Mucosa of descending colon (tissue), 3 donors: ENCODE measurements at places on chromosomes 3 and 15.

- DNase-seq, result no peak
These were observed 6.7 kb upstream of the IGDCC3 start for GRCh38 chr15:65384505-65384894.

DNA sequence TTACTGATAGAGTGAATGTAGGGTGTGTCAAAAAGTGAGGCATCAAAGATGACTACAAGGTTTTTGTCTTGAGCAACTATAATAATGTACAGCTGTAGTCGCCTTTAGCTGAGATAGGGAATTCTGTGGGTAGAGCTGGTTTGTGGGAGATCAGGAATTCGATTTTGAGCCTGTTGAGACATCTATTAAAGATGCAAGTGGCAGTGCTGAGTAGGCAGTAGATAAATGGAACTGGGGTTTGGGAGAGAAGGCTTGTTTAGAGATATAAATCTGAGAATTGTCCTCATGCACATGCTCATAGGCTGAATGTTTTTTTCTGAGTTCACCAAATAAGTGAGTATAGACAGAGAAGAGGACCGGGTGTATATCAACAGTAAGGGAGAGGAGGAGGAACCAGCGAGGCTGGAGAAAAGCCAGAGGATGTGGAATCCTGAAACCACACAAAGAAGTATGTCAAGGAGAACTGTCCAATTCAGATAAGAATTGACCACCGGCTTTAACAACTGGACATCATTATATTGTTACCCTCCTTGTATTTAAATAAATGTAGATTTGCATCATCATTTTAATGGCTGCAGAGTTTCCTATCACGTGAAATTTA, 146.0 kb upstream of the TNIK start:
- no peak for DNase-seq

DNA sequence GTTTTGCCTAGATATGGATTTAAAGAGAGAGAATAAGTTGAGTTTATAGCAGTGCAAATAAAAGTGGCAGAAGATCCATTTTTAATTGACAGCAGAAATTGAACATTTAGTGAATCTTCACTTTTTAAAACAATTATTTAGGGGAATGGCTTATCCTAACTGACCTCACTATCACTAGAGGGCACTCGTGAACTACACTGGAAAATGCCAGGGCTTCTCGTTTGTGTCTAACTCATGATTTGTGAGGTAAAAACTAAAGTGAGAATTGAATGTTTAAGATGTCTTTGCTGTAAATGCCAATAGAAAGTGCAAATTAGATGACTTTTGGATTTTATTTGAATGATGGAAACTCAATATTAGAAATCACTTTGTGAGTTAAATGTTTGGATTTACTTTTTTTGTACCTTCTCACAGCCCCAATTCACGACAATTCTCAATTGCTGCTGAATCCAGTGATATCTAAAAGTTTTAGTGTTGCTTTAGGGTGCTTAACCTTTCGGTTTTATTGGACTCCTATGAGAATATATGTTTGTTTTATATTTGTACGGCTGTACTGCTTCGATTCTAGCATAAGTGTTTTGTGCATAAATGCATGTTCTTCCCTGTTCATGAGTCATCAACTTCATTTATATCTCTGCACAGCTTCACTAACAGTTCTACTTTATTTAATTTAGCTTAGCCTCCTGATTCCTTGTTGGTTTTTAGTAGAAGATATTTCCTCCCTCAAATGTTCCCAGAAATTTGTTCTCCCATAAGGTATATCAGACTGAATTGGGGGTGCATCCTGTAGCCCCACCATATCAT, 462.1 kb downstream of the MFSD1 start:
- DNase-seq, result no peak

DNA sequence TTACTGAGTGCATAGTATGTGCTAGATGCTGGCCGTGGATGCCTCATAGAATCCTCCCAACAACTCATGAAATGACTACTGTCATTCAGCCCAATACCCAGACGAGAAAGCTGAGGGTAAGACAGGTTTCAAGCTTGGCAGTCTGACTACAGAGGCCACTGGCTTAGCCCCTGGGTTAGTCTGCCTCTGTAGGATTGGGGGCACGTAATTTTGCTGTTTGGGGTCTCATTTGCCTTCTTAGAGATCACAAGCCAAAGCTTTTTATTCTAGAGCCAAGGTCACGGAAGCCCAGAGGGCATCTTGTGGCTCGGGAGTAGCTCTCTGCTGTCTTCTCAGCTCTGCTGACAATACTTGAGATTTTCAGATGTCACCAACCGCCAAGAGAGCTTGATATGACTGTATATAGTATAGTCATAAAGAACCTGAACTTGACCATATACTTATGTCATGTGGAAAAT, 1.0 kb upstream of the CCR5 start:
- DNase-seq, result no peak

GRCh38 chr3:110583373-110583935, 488.2 kb upstream of the NECTIN3 start:
- no peak for DNase-seq

GRCh38 chr3:187957165-187957581, 196.8 kb upstream of the LPP start:
- no peak for DNase-seq

DNA sequence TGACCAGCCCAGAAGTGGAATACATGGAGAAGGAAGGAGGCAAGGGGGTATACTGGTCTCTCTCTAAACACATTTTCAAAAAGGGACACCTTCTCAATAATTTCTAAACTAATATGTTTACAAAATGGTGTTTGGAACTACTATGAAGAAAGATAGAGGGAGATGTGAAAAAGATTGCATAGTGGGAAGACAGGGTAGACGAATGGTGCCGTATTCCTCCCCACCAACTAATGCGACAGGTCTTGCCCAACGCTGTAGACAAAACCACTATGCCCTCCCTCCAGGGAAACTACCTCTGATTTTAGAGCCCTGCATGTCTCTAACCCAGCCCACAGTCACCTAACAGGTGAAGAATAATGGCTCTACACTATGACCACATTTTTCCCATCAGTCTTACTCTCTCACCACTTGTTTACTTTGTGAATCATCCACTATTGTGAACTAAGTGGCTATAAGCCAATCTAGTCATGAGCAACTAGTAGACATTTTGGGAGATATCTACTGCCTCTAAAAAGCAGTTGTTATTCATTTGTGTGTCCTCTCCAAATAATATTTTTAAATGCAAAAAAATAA, 108.2 kb upstream of the UBE2E2 start:
- DNase-seq, result no peak

- DNase-seq, result no peak
These were observed 7.9 kb downstream of the SCN5A start for GRCh38 chr3:38641461-38642110.

GRCh38 chr3:133670525-133670995, 8.8 kb upstream of the TOPBP1 start:
- no peak for DNase-seq

DNA sequence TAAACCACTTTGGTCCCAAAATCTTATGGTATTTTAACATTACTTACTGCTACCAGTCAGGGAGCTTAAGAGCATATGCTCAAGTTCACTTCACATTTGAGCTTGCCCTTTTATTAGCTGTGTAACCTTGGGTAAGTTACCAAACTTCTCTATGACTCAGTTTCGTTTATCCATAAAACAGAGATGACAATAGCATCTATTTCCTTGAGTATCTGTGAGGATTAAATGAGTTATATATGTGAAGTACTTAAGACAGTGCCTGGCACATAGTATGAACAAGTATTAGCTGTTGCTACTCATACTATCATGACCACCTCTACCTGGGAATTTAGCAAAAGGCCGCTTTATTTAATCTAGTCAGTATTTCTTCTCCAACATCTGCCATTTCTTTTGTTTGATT, 5.9 kb downstream of the ATOSA start:
- no peak for DNase-seq

- no peak for DNase-seq
These were observed 272.2 kb upstream of the CFAP20DC start for GRCh38 chr3:59321881-59322540.

- no peak for DNase-seq
These were observed 211.4 kb upstream of the ROPN1 start for GRCh38 chr3:124203292-124203691.

DNA sequence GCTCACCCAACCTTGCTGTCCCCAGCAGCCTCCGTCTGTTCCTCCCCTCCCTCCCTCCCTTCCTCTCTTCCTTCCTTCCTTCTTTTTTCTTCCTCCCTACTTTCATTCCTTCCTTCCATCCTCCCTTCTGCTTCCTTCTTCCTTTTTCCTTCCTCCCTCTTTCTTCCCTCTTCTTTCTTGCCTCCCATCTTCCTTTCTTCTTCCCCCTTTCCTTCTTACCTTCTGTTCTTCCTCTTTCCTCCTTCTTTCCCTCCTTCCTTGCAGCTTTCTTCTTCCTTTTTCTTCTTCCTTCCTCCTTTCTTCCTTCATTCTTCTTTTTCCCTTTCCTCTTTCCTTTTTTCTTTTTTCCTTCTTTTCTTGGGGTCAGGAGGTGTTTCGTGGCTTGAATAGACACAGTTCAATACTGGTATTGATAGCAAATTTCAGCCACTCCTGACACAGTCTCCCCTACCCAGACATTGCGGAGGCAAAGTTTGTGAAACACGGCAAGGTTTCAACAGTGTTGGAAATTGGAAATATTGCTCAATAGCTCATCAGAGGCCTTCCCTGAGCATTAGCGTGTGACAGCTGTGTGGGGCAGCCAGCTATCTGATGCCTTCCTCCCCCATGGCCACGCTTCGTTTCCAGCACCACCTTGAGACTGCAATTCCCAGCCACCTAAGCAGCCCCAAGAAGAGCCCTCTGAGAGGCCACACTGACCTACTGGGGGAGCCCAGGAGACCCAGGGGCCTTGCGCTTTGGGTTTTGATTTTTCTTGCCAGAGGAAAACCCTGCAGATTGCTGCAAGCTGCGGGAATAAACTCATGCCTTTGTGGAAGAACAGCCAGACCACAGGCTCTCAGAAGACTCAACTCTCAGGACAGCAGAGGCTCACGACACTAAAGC, 82.2 kb downstream of the KLF15 start:
- no peak for DNase-seq

- no peak for DNase-seq
These were observed 210.4 kb downstream of the MCTP2 start for GRCh38 chr15:94441760-94442159.

- peak; percentile 87 for DNase-seq
These were observed 3.5 kb downstream of the DUSP7 start for GRCh38 chr3:52052831-52053306.

GRCh38 chr3:17742880-17743657, 638 bp upstream of the TBC1D5 start:
- DNase-seq, result no peak

- DNase-seq, result peak; percentile 89
These were observed 1.2 kb downstream of the KLF13 start for GRCh38 chr15:31327669-31328427.

DNA sequence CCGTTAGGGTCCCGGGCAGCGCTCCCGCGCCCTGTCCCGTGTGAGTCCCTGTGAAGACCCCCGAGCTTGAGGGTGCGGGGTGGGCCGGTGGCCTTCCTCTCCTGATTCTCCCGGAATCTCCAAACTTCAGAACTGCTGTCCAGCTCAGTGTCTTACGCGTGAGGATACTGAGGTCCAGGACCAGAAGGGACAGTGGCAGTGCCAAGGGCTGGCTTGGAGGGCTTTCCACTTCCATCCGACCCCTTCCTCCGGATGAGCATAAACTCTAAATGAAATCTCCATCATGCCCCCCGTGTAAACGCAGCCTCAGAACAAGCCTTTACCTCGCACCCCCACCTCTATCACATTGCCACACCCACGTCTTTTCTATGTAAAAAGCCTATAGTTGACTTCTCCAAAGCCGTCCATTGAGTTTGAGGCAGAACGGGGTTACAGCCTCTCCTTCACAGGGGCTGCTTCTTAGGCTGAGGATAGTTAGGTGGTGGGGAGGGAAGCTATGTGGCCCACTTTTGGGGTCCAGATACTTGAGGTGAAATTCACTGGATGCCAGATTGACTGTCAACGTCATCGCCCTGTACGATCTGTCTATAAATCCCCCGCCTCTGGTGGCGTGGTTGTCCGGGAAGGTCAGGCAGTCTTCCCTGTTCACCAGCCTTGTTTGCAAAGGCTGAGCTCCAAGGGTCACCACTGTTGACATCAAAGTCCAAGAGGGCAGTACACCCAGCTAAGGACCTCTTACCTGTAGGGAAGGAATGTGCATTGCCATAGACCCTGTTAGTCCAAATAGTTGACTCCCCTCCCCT, 1.1 kb downstream of the EDEM1 start:
- DNase-seq, result peak; percentile 60

GRCh38 chr15:25793354-25794050, 69.6 kb downstream of the ATP10A start:
- DNase-seq, result no peak

DNA sequence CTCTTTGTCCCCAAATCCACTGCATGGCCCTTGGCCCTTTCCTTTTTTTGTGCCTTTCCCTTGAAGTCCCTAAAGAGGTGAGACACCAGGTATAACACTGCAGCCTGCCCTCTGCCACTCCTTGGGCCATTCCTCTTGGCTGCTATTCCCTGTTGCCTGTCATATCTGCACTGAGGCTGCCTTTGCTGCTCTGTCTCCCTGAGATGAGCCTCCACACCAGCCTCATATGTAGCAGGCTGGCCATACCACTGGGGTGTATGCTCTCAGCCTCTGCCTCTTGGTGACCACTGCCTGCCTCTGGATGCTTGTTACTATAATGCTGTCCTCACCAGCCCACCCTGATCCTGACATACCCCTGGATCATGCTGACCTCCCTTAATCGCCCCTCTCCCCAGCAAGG, 252.0 kb downstream of the CLSTN2 start:
- DNase-seq, result no peak

- DNase-seq, result no peak
These were observed 517 bp downstream of the TMA7 start for GRCh38 chr3:48440590-48440958.

- no peak for DNase-seq
These were observed 288.5 kb upstream of the WNT5A start for GRCh38 chr3:55775366-55776154.

- no peak for DNase-seq
These were observed 164.8 kb downstream of the AKAP13 start for GRCh38 chr15:85545185-85545584.

- DNase-seq, result peak; percentile 24
These were observed 417.0 kb upstream of the AGTR1 start for GRCh38 chr3:148280623-148281242.

DNA sequence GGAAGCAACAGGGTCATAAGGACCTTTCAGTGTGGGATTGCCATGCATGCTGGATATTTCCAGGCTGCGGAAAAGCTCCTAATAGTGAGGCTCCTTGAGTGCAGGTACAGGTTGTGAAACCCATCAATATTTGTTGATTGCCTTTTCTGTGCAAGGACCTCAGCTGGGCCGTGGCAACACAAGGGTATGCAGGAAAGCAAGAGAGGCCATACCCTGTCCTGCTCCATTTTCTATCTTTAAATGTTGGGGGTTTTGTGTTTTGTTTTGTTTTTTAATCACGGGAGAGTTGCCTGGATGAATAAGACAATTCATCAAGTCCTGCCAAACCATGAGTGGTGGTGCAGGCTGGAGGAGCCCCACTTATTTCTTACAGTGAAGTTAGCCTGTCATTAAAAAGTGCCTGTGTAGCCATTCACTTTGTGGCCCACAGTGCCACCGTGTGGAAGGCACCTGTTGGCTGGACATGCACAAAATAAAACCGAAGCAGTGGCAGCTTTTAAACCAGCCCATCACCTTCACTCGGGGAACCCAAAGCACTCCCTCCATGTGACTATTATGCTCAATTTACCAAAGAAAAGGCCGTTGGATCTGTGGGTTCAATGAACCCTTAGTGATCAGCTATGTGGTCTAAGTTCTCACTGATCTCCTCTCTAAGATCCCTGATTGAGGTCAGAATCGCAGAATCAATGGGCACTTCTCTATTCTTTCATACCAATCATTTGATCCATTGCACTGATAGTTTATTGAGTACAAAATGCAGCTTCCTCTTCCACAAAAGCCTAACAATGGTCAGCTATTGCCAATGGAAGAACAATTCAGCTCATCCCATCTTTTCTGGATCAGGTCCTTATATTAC, 42.2 kb downstream of the CLDN18 start:
- peak; percentile 51 for DNase-seq
